ENCODE measurements at places on chromosomes 6 and 20.

- no peak for DNase-seq
These were observed 70.2 kb upstream of the SLC4A11 start for GRCh38 chr20:3309226-3309625.

DNA sequence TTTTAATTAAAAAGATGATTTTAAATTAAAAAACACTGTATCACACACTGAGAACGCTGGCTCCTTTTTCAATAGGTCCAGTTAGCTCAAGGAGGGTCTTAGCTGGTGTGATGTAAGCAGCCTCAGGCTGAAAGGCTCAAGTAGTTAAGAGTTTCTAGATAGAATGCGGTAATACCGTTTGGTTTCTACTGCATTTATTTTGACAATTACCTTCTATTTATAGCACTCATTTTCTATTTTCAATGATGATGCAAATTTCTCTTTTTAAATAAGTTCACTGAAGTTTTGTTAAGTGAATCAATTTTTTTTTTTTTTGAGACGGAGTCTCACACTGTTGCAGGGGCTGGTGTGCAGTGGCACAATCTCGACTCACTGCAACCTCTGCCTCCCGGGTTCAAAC, 87.1 kb downstream of the PREX1 start:
- no peak for DNase-seq

DNA sequence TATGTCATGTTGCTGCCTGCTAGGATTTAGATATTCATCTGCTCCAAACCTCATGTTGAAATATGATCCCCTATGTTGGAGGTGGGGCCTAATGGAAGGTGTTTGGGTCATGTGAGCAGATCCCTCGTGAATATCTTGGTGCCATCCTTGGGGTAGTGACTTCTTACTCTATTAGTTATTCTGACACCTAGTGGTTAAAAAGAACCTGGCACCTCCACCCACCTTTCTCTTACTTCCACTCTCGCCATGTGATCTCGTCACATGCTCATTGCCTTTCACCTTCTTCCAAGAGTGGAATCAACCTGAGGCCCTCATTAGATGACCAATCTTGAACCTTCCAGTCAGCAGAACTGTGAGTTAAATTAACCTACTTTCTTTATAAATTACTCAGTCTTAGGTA, 549.4 kb upstream of the SYNCRIP start:
- no peak for DNase-seq

DNA sequence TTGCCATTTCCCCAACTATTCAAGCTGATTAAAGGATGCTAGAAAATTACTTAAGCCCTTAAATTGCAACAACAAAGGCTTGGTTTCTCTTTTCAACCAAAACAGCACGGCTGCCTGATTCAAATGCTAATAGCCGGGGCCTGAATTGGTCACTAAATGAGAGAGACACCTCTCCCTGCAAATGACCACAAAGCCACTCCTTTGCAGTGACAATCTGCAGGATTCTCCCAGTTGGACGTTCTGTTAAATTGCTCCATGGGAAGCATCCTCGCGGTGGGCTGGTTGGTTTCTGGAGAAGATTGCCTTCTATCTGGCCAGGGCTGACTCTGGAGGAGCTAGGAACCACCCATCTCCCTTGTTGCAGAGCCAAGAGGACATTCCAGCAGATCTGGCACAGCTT, 29.7 kb upstream of the TBXT start:
- no peak for DNase-seq

DNA sequence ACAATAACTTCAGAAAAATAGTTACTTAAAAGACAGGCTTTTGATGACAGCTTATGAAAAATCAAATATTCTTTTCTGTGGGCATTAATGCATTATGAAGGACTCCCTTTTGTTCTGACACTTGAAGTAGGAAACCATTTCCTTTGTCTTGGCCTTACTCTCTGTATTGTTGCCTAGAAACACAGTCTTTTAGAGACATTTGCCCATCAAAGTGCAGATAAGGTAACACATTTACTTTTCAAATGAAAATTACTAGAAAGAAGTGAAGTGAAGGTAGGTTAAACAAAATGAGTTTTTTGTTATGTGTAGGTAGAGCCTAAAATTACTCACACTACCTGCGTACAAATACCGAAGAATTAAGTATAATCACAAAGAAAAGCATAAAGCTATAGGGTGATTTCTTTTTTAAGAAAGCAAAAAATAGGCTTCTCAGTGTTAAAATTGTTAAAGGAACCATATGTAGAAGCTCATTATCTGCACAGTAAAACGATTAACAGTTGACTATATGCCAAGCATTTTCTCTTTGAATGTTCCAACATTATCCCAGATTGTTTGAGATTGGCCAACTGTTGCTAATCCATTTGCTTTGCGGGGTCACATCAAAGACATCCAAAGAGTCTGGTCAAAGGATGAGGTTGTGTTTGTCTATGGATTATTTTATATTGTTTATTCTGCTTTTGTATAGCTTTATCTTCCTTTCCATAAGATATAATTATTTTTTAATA, 542.0 kb upstream of the RNF217 start:
- no peak for DNase-seq

DNA sequence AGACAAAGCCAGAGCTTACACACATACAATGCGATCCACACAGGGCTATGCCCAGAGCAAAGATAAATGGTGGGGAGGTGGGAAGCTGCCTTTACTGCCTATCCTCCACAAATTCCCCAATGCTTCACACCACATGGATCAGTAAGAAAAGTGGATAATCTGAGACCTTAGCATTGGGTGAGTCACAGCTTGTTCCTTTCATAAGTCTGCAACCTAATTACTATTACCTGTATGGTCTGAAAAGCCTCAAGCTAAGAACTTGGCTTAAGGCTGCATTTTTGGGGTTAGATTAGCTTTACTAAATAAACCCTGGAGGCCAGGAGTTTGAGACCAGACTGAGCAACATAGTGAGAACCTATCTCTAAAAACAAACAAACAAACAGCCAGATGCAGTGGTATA, 66.0 kb upstream of the BTBD3 start:
- DNase-seq: no peak

DNA sequence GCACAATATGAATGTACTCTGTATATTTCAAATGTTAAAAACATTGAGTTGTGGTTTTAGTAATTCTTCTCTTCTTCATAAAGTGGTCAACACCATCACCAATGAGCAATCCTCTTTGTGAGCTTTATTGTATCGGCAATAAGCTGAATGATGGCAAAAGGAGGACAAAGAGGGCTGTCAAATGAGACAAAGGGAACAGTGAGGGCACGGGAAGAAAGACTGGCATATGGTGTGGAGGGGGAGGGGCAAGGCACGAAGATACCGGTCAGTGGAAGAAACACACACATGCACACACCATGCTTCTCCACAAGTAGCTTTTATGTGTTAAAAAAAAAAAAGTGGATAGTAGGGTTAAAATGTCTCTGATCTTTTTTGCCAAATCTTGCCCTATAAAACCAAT, 506.8 kb upstream of the CITED2 start:
- DNase-seq: no peak

- DNase-seq: no peak
These were observed 19.3 kb downstream of the SPINT3 start for GRCh38 chr20:45496166-45496565.

GRCh38 chr6:16089232-16090062, 39.4 kb upstream of the MYLIP start:
- DNase-seq: no peak

GRCh38 chr6:25659633-25660368, 7.8 kb downstream of the SCGN start:
- no peak for DNase-seq

- no peak for DNase-seq
These were observed 34.7 kb upstream of the GSTA4 start for GRCh38 chr6:53029761-53030160.

- peak; percentile 74 for DNase-seq
These were observed 814.8 kb downstream of the MAFB start for GRCh38 chr20:39874049-39874893.
